ENCODE measurements at places on chromosomes 1 and 21.

DNA sequence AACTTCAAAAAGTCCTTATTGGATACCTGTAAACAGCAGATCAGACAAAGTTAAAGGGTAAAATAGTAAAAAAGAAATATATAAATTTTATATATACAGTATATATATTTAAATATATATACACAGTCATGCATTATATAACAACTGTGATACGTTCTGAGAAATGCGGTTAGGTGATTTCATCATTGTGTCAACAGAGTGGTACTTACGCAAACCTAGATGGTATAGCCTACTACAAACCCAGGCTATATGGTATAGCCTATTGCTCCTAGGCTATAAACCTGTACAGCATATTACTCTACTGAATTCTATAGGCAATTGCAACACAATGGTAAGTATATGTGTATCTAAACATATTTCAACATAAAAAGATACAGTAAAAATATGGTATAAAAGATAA lies 222.7 kb downstream of the NUF2 start:
- DNase-seq: no peak

- no peak for DNase-seq
Measured at GRCh38 chr1:39970274-39970673, 15.3 kb downstream of the MFSD2A start.

- no peak for DNase-seq
Measured at GRCh38 chr1:27787895-27788294, 14.9 kb downstream of the STX12 start.

DNA sequence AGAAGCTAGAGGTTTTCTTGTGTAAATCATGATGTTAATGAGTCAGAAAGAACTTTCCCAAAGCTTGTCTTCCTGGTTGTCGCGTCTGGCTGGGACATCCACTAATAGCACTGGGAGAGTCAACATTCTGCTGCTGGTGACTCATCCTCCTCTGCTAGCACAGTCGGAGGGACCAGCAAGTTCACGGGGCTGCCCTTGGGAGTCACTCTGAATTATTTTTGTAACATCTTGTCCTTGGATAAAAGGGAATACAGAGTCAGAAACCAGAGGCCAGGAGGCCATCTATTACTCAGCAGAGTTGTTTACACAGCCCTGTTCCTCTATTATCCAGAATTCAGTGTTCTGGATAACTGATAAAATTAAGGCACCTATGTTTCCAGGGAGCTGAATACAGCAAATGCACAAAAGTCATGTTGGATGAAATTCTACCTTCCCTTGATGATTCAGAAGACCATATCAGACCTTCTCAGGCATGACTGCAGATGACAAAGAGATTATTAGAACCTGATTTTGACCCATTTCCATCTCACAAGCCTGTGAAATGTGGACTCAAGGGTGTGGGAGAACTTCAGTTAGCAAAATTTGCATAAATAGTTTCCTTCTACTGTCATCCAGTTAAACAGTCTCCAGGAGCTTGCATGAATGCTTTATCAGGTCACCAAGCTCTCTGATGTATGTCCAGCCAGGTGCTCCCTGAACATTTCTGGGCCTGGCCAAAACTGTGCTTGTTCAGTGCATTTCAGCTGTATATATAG lies 68.1 kb downstream of the JAK1 start:
- DNase-seq: no peak

DNA sequence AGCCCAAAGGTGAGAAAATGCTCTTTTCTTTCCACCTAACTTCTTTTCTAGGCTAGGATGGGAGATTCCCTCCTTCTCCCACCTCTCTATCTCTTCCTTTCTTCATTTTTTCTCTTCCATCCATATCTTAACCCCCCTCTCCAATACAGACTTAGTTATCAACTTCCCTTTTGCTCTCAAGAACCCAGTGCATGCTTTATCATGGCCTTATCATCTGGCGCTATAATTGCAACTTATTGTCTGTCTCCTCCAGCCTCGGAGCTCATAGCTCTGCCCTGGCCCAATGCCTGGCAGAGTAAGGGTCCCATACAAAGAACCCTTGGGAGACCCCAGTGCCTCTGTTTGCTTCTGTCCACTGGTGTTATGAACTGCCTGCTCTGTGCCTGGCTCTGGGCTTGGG lies 71.0 kb upstream of the NFASC start:
- DNase-seq: no peak
